Heart left ventricle (tissue), 16 donors: ENCODE measurements at places on chromosomes 16 and 17.

GRCh38 chr17:2086306-2086705 is 31.4 kb downstream of the HIC1 start:
- DNase-seq = no peak

- DNase-seq = no peak
These were observed 322.4 kb downstream of the GRIN2A start for GRCh38 chr16:9859701-9860327.

- DNase-seq = no peak
These were observed 341.0 kb upstream of the EEF2KMT start for GRCh38 chr16:5438591-5438990.

- DNase-seq = peak; percentile 91
These were observed at the start of gene NFAT5 for GRCh38 chr16:69565671-69566239. TSS of gene NFAT5 (plus strand) at chr16:69565966. CDS start at chr16:69566302, 336 bp downstream.

DNA sequence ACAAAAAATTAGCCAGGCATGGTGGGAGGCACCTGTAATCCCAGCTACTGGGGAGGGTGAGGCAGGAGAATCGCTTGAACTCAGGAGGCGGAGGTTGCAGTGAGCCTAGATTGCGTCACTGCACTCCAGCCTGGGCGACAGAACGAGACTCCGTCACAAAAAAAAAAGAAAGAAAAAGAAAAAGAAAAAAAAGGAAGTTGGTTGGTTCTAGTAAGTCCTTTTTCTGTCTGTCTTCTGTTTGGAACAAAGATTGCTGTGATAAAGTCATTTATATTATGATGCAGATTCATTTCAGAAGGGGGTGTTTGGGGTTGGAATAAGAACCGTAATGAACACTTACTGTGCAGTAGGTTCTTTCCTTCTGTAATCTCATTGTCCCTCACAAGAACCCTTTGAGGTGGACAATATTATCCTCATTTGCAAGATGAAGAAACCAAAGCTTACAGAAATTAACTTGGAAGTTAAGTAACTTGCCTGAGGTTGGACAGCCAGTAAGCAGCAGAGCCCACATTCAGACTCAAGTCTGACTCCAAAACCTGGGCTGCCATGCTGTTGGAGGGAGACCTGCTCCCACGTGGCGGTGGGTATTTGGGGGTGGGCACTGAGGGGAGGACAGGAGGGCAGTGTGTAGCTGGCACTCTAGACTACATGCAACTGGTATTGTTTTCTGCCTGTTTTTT is 10.3 kb downstream of the MINK1 start:
- no peak for DNase-seq

DNA sequence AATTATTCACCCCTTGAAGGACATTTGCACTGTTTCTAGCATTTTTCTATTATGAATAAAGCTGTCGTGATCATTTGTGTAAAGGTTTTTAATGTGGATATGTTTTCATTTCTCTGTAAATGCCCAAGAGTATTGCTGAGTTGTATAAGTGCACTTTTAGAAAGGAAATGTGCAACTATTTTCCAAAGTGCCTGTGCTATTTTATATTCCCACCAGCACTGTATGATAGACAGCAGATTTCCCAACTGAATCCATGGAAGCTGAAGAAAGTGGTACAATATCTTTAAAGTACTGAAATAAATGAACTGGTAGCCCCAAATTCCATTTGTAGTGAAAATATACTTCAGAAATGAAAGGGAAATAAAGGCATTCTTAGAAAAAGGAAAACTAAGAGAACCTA is 238.4 kb downstream of the BCAS3 start:
- DNase-seq = no peak

DNA sequence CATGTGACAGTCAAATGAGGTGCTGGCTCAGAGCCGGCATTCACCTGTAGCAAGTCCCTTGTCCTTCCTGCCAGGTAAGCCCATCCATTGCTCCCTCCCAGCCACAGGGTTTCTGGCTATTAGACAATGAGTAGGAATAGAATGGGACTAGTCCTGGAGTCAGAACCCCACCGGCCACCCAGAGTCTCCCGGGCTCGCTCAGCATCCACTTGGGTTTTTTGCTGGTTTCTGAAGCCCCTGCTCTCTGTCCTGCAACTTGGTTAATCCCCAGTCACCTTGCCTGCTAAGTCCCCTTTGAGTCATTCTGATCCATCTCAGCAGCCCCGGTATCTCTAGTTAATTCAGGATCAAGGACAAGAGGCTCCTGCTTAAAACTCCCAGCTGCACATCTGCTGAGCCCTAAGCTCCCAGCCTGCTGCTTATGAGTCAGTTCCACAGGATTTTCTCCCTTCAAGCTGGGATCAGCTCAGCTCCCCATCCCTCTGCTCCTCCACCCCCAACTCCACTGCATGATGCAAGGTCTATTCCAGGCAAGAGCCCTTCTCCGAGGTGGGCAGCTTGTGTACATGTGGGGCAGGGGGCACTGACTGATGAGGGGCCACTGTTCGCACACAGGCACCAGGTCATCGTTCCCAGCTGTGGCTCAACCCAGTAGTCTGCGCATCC is 19.9 kb upstream of the MRPS23 start:
- DNase-seq = no peak

DNA sequence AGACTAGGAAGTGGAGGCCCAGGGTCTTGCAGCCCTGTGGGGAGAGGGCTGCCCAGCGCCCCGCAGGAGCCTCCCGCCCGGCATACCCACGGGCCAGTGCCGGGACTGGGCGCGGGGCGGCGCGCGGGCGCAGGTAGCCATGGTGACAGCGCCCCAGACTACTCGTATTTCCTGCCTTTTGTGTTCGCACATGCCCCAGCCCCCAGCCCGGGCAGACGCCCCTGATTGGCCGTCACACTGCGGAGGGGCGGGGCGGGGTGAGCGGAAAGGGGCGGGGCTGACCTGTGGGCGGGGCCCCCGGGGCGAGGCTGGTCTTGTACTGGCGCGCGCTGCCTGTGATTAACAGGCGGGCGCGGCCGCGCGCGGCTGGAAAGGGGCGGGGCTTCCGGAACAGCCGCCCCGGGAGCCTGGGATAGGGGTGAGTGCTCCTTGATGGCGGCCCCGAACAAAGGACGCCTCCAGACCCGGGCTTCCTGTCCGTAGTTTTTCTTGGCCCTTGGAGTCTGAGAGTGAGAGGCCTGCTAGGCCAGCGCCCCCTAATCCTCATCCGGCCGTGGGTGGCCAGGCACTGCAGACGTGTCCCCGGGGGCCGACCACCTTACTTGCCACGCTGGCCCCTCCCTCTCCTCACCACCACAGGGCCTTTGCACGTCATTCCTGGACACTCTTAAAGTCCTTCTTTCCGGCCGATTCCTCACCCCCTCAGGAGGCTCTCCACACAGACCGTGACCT is 71.0 kb downstream of the RAI1 start:
- peak; percentile 98 for DNase-seq

- DNase-seq = peak; percentile 19
These were observed 48.4 kb upstream of the DOC2B start for GRCh38 chr17:229709-230394.

- no peak for DNase-seq
These were observed 300.5 kb downstream of the CPPED1 start for GRCh38 chr16:12503191-12503590.

DNA sequence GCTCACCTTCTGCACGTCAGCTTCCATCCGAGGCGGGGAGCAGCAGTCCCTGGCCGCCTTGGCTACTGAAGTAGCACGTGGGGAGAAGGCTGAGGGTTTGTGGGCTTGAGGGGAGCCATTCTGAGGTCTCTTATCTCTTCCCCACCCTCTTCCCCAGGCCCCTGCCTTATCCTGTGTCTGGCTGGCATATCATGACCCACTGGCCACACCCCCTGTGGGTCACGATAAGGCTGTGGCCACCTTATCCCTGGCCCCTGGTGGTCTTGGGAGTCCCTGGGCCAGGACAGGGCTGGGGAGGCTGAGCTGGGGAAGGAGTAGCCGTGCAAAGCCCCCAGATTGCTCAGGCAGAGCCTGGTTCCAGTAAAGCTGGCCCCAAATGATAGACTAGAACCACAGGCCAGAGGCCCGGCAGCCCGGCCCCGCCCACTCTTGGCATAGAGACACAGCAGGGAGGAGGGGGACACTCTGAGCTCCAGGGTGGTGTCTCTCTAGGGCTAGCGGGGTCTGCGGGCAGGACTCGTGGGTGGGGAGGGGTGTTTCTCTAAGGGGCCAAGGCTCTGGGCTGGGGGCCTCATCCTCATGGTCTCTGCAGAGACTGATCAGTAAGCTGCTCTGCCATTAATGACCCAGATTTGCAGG is 7.6 kb downstream of the SPNS2 start:
- DNase-seq = no peak

GRCh38 chr16:57611181-57611580 is 17.2 kb upstream of the ADGRG1 start:
- no peak for DNase-seq

GRCh38 chr17:50267074-50267841 is 7.0 kb upstream of the TMEM92 start:
- DNase-seq = no peak

DNA sequence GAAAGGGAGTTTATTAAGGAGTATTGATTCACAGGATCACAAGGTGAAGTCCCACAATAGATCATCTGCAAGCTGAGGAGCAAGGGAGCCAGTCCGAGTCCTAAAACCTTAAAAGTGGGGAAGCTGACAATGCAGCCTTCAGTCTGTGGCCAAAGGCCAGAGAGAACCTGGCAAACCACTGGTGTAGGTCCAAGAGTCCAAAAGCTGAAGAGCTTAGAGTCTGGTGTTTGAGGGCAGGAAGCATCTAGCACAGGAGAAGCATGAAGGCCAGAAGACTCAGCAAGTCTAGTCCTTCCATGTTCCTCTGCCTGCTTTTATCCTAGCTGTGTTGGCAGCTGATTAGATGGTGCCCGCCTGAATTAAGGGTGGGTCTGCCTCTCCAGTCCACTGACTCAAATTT is 193.0 kb downstream of the KIF2B start:
- DNase-seq = no peak

- no peak for DNase-seq
These were observed 82.1 kb upstream of the GNAO1 start for GRCh38 chr16:56109205-56109604.

- DNase-seq = no peak
These were observed 73.0 kb downstream of the PRKCB start for GRCh38 chr16:23908790-23909189.

- peak; percentile 75 for DNase-seq
These were observed 263.4 kb downstream of the BCAS3 start for GRCh38 chr17:60941028-60941427.

DNA sequence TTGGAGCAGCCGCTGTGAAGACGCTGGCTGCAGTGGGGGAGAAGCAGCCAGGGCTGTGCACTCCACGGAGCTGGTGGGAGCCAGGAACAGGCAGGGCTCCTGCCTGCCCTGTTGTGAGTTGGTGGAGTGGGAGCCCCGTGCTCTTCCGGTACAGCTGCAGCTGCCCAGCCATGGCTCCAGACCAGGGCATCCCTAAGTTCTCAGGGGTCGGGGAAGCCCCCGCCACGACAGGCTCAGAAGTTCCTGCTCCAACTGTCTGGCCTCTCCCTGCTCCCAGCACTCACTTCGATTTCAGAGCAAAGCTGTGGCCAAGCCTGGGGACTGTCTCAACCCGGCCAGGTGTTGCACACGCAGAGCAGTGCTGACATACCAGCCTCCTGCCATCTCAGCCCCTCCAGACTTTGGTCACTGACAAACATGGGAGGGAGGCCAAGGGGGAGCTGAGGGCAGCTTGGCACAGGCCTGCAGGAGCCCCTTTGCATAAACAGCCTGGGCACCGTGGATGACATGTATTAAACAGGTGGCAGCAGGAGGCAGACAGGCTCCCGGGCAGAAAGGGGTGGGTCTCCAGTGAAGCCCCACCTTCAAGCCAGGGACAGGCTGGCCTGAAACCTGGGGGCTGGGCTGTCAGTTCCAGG is 13.9 kb upstream of the KDM8 start:
- DNase-seq = no peak

- no peak for DNase-seq
These were observed 52.5 kb downstream of the TBX4 start for GRCh38 chr17:61504697-61505096.

- no peak for DNase-seq
These were observed 60.2 kb downstream of the TEX2 start for GRCh38 chr17:64202683-64203344.

GRCh38 chr17:31060791-31061550 is 33.8 kb upstream of the NF1 start:
- DNase-seq = no peak

- DNase-seq = no peak
These were observed 1.7 kb upstream of the IGF2BP1 start for GRCh38 chr17:48995304-48995973.
